ENCODE measurements at places on chromosomes 4 and X.

- no peak for DNase-seq
Observed at GRCh38 chr4:173264245-173264644, 69.9 kb downstream of the HMGB2 start.

DNA sequence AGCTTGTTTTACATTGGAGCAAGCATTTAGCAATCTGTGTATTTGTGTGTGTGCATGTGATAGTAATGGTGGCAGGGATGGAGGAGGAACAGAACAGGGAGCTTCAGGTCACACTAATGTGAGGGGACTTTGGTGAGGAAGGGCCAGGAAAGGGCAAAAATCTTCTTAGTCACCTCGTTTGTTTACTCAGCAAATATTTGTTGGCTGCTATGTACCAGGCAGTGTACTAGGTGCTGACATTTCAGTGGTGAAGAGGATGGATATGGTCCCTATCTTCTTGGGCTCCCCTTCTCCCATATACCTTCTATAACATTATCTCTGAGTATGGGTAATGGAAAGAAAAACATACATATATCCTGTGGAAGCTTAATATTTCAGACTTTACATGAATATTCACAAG lies 48.5 kb upstream of the HDAC8 start:
- no peak for DNase-seq

DNA sequence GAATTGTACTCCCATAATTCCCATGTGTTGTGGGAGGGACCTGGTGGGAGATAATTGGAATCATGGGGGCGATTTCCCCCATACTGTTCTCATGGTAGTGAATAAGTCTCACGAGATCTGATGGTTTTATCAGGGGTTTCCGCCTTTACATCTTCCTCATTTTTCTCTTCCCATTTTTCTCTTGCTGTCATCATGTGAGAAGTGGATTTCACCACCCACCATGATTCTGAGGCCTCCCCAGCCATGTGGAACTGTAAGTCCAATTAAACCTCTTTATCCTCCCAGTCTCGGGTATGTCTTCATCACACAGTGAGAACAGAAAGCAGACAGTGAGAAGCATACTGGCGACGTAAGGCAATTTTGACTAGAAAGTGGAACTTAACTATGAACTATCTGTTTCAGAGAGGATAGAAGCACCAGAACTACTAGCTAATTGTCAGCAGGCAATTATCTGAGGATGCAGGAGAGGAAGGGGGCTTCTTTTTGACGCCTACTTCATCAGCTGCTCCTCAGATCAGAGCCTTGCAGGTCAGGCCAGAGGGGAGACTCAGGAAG lies 8.5 kb upstream of the GPR50 start:
- DNase-seq = no peak

DNA sequence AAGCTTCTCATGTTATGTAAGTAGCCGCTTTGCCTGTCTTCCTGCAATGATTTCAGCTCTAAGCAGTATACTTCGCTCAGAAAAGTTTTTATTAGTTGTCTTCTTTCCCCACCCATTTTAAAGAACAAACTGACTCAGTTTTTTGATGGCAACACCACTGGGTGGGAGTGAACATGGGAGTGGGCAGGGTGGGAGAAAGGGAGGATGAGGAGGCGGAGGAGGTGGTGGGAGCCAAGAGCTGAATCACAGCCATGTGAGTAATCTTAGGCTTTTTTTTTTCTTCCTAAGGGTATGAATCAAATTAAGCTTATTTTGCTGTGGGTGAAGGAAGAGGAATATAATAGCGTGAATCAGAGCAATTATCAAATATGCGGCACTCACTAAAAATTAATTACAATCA lies 574.3 kb upstream of the DIPK2B start:
- DNase-seq = no peak

GRCh38 chrX:67544281-67545035 lies 637 bp downstream of the AR start:
- DNase-seq = no peak

- no peak for DNase-seq
Observed at GRCh38 chr4:138045036-138045435, 197.1 kb downstream of the SLC7A11 start.

- no peak for DNase-seq
Observed at GRCh38 chr4:22190855-22191254, 242.3 kb upstream of the KCNIP4 start.

GRCh38 chr4:24753519-24753918 lies 41.9 kb upstream of the SOD3 start:
- no peak for DNase-seq

DNA sequence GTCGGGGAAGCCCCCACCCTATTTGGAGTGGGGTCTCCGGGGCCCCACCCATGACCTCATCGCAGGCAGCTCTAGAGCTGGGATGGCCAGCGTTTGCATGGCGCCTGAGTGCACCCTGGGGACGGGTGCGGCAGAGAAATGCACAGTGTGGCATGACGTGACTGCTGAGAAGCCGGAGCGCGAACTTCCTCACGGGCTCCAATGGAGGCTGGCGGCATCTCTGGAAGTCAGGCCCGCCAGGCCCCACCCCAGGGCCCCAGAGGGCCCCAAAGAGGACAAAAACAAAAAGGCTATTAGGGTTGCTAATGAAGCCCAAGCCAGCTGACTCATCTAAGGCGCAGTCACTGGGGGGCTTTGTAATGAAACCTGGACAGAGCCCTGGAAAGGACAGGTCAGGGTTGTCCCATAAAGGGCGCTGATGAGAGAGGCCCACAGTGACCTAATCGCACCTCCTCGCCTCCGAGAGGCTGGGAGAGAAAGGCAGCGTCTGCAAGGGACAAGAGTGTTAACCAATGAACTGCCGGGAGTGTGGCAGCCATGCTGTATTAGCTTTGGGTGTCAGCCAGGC lies 86.0 kb upstream of the C1QTNF7 start:
- DNase-seq = no peak

DNA sequence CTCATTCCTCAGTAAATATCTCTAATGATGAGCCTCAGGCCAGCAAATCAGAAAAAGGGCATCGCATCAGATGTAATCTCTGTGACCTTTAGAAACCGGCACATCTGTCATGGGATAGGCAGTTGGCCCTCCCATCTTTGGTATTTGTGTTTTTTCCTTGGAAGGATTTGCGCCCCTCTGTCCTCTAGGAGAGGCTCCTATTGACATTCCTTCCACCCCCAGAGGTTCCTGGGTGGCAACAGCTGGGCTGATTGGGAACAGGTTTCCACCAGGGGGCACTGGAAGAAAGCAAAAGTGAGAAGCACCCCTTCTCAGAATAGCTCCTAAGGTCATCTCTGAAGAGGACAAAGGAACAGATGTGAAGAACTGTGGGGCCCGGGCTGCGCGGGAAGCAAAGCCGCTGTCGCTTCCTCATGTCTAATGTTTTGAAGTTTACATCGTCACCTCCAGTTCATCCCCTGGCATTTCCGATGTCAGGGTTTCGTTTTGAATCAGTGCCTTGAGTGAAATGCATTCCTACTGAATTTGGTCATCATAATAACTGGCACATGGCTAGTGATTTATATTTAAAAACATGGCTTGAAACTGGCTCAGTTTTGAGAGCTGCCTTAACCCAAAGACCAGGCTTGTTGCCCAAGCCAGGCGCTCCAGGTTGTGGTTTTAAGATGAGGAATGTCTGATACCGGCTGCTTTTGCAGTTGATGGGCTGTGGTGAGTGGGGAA lies 6.2 kb downstream of the TXK start:
- DNase-seq = no peak

GRCh38 chrX:100645106-100645505 lies 1.1 kb downstream of the SRPX2 start:
- no peak for DNase-seq

- DNase-seq = no peak
Observed at GRCh38 chrX:151954730-151955129, 19.7 kb downstream of the GABRE start.

- no peak for DNase-seq
Observed at GRCh38 chrX:46739736-46740135, 19.2 kb downstream of the SLC9A7 start.

DNA sequence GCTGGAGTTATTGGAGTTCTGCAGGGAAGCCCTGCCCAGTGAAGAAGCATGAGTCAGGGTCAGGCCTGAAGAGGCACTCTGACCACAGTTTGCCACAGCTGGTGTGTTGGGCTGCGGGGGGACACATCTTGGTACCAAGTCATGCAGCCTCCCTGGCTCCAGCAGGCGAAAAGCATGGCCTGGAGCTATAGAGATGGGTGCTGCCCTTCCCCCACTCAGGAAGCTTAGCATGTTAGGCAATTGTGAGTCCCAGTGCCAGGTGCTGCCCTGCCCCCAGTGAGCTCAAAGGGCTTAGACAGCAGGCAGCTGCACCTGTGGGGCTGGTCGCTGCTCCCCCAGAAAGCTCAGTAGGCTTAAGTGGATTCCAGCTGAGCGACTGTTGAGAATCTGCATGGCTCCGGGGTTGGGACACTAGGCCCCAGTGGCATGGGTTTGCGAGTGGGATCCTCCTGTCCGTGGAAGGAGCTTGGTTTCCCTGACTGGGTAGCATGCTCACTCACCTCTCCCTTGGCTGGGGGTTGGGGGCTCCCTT lies 755.5 kb downstream of the GLUD2 start:
- DNase-seq = no peak

DNA sequence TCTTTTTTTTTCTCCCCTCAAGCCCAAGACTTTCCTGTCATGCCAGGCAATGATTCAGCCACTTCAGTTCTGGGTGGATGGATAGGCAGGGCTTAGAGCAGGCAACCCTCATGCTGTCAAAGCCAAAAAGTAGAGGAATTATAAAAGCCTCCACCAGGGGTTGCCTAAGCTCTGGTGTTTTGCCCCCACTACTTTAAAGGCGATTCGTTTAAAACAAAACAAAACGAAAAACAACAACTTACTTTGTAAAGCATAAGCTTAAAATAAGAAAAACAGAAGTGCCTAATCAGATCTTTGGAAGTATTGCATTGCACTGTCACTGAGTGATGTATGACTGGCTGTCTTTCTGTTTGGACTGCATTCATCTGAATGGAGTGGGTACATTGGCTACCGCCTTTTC lies 5.3 kb upstream of the IDS start:
- no peak for DNase-seq

GRCh38 chrX:53089224-53089842 lies 4.6 kb upstream of the KANTR start:
- no peak for DNase-seq

DNA sequence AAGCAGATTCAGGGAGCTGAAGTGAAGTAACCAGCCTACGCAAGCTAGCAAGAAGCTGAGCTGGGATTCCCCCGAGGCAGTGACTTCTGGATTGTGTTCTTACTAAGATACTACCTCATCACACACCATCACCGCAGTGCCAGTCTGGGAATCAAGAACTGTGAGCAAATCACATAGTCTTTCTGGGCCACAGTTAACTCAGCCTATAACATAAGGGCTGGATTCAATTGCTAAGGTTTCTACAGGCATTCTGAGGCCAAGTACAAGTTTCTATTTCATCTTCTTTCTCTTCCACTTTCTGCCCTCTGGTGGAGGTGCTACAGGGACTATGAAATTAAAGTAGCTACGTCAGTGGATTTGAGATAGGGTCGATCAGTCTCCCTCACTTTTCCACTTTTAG lies 1.4 kb upstream of the CORIN start:
- DNase-seq = no peak

DNA sequence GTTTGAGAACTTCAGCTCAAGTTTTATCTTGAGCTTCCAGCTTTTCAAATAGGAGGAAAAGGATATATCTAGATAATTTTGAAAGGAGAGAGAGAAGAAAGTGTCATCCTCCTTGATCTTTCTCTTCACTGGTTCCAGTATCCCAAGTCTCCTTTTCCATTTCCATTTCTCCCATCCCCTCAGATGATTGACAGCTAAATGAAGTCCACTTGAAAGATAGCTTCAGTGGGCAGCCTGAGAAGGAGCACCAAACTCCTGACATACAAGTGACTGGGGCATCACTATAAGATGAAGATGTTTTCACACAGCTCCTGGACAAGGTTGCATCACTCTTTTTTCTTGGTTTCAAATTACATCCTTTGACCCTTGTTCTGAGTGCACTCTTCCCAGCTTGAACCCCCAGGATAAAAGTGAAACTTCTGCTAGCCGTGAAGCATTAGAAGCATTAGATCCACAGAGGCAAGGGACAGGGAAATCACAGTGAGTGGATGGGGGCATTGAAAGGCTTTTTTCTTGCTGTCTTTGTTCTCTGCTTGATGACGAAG lies 17.5 kb upstream of the MAGEA10 start:
- DNase-seq = no peak

DNA sequence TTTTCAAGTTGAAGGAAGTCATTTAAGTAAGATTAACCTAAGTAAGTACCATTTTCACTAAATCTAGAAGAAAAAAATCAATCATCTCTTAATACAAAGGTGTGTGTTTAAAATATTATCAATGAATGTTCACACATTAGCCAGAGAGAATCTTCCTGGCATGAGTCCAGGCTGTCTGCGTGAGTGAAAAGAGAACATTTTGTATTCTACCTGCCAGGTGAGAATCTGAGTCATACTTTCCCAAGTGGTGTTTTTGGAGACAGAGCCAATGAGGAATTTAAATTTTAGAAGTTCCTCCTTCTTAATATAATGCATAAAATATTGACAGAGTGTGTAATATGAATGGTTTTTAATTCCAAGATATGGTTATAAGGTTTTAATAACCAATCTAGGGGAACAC lies 371.8 kb upstream of the NR3C2 start:
- DNase-seq = no peak

DNA sequence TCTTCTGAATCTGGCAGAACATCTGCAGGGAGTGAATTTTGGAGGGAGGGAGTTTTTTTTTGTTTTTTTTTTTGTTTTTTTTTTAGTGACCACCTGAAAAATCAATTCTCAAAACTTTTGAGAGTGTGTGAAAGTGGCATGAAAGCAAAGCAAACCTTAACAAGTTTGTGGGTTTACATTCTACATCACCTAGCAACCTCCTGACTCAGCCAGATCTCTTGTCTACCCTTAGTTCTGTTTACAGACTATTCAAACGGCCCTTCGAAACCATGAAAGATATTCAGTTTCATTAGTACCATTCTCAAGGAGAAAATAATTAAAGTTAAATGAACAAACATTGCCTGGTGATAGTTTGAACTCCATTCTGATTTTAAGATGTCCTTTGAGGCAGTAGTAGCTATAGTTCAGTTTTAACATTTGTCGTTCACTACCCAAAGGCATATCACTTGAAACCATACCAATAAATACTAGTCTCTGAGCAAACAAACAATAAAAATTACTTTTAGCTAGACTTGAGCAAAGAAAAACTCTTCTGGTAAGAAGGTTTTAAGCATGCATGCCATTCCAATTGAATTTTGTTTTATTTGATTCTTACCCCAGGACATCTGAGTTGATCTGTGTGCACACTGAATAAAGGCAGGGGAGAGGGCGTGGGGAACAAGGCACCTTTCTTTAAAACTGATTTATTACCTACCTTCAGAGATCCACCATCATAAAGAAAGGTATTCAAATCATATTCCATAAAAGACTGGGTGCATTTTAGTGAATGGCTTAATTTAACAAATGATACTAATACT lies 137.7 kb downstream of the ARX start:
- DNase-seq = no peak

GRCh38 chrX:25534091-25534490 lies 518.3 kb upstream of the ARX start:
- DNase-seq = no peak

GRCh38 chrX:19852014-19853005 lies 35.1 kb downstream of the SH3KBP1 start:
- DNase-seq = no peak

DNA sequence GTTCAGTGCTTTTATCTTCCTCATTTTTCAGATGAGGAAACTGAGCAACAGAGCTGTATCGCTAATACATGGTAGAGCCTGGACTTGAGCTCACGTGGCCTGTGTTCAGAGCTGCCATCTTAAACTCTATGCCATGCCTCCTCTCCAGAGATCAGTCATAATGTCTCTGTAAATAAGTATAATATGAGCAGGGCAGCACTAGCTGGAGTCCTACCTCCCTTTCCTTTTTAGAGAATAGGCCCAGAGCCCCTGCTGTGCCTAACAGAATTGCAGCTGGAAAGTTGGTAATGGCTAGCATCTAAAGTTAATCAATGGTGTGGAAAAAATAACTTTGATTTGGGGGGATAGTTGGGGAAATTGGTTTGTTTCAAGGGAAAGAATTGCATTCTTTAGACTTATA lies 20.4 kb downstream of the CASP6 start:
- DNase-seq = no peak

Data from cerebellar nuclear complex (tissue), 1 donor.